ENCODE measurements at places on chromosomes 2 and 18.
A peak's percentile ranks its signal among the peaks of the same experiment; 100 is the strongest.

- DNase-seq: no peak
Observed at GRCh38 chr2:164055623-164056022, 319.8 kb upstream of the FIGN start.

DNA sequence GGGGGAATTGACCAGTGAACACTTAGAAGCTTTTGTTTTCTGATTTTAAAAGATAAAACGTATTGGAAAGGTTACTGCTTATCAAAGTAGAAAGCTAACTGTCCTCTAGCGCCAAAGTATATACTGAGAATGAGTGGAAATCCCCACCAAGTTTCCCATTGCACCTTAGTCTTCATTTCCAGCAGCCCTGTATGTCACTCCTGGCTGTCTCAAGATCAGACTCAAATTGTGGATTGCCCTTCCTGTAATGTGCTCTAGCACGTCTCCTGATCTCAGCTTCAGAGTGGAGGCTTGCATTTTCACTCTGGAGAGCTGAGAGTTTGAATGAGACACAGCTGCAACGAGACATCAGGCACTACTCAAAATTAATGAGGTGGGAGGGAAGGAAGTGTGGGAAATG, 26.6 kb downstream of the MFF start:
- no peak for DNase-seq

DNA sequence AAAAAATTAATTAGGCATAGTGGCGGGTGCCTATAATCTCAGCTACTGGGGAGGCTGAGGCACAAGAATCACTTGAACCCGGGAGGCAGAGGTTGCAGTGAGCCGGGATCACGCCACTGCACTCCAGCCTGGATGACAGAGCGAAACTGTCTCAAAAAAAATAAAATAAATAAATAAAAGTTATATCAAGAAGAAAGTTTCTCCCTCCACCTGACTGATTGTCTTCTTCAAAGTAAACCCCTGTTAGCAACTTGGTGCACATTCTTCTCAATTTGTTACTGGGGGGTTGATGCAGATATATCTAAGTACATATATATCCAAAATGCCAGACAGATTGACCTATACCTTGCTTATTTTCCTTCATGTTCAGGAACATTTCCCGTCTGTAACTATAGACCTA, 5.2 kb upstream of the MYCN start:
- DNase-seq: no peak

GRCh38 chr2:164314148-164314547, 307.1 kb downstream of the GRB14 start:
- no peak for DNase-seq

- no peak for DNase-seq
Observed at GRCh38 chr2:215031321-215031720, 107.1 kb downstream of the ABCA12 start.

GRCh38 chr2:37564356-37564755, 107.1 kb downstream of the CDC42EP3 start:
- DNase-seq: no peak

GRCh38 chr2:71684226-71685072, 231.1 kb downstream of the DYSF start:
- DNase-seq: no peak

DNA sequence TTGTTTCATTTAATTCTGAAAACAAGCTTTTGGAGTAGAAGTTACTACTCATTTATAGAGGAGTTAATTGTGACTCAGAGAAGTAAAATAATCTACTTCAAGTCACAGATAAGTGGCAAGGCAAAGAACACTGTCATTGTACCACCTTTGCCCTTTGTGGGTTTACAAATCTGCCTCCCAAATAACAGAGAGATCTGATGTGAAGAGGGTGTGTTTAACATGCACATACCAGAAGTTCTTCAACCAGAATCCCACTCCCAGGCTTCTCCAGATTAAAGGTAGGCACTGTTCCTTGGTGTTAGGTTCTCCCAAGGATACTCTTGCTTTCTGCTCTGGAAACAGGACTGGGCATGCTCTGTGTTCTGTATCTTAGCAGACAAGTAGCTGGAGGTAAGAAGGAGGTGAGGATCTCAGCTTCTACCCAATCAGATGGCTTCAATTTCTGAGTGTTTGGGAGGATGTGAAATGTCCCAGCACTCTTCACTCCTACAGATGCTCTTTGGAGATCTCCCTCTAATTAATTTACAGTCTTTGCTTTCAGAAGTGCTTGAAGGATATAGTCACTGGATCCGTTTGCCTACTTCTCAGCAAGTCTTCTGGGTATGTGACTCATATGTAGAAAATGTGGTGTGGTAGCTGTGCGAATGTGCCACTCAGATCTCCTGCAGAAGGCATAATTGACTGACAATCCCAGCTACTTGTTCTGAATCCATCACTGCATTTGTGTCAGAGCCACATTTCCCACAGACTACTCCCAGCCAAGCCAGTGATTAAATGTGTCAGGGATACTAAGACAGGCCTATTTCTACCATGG, 111.1 kb downstream of the KLHL14 start:
- DNase-seq: peak; percentile 13

- DNase-seq: no peak
Observed at GRCh38 chr18:79765491-79766245, 32.1 kb upstream of the KCNG2 start.

DNA sequence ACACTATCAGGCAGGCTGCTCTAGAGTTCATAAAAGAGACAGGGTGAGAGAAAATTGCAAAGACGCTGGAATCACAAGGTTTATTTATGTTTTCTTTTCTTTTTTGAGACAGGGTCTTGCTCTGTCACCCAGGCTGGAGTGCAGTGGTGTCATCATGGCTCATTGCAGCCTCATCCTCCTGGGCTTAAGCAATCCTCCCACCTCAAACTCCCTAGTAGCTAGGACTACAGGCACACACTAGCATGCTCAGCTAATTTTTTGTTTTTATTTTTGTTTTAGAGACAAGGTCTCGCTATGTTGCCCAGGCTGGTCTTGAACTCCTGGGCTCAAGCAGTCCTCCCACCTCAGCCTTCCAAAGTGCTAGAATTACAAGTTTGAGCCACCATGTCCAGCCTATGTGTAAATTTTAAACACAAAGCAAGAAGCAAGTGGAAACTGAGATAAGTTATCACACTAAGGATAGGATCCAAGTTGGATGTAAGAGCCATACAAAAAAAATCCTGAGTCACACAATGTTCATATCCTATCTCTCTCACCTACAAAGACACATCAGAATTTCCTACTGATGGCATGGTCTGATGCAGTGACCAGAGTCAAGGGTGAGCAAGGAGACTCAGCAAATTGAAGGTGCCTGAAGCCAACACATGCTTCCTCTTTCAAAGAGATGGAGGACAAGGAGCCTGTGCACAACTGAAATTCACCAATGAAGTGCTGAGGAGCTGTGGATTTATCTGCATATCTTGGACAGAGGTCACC, 31.4 kb downstream of the MYL12B start:
- no peak for DNase-seq

All from T-helper 1 cell (primary cell).